ENCODE measurements at places on chromosomes 2 and 18.

- no peak for DNase-seq
Measured at GRCh38 chr2:197137231-197137630, 173.3 kb downstream of the ANKRD44 start.

GRCh38 chr2:17813010-17813741 lies 3.1 kb upstream of the MSGN1 start:
- DNase-seq = no peak

DNA sequence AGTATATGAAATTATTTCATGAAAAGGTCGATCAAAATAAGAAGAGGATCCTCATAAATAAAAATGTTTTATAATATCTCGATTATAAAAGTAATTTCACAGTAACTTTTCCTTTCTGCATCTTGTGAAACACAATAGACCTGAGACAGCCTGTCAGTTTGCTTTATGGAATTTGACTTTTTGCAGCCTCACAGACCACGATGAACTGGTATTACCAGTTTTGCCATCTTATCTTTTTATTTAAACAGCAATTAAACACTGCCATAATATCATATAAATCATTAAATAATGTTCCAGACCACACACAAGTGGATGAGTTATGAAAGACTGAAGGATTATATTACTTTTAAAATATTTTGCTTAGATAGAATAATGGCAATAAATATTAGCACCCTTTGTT lies 10.7 kb upstream of the GALNT3 start:
- no peak for DNase-seq

DNA sequence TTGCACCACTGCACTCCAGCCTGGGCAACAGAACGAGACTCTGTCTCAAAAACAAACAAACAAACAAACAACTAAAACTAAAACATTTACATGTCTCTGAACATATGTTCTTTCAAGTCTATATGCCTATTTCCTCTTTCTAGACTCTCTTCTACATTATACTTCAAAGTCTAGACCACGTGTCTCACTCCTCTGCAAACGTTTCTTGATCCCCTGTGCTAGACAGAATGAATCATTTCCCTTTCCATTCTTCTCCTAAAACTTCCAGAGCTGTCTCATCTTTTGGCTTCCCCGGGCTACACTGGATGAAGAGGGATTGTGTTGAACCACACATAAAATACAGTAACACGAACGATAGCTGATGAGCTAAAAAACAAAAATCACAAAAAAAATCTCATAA lies 67.1 kb downstream of the BAZ2B start:
- no peak for DNase-seq

- DNase-seq = no peak
Measured at GRCh38 chr2:9230051-9230802, 23.6 kb downstream of the ASAP2 start.

DNA sequence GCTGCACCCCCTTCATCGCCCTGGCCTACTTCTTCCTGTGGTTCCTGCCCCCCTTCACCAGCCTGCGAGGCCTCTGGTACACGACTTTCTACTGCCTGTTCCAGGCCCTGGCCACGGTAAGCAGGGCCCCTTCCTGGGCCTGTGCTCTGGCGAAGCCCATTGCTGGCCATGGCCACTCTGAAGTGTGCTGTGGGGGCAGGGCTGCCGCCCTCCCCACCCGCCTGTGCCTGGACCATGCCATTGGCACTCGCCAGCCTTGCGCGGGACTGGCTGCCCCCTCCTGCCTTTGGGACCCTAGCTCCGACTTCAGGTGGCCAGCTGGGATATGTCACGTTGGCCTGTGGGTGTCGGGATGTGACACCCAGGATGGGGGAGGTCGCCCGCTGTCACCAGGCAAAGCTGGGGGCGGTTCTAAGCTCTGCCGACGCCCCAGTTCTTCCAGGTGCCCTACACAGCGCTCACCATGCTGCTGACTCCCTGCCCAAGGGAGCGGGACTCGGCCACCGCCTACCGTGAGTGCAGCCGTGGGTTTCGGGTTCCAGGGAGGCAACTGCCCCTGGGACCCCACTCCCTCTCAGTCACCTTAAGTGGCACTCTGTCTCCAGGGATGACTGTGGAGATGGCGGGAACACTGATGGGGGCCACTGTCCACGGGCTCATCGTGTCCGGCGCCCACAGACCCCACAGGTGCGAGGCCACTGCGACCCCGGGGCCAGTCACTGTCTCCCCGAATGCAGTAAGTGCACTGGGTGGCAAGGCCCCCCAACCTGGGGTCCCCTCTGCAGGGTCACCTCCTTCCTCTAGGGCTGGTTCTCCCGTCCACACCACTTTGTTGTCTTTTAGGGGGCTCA lies 7.2 kb downstream of the MFSD2B start:
- DNase-seq = no peak

- no peak for DNase-seq
Measured at GRCh38 chr18:678482-679182, 21.2 kb downstream of the TYMS start.

DNA sequence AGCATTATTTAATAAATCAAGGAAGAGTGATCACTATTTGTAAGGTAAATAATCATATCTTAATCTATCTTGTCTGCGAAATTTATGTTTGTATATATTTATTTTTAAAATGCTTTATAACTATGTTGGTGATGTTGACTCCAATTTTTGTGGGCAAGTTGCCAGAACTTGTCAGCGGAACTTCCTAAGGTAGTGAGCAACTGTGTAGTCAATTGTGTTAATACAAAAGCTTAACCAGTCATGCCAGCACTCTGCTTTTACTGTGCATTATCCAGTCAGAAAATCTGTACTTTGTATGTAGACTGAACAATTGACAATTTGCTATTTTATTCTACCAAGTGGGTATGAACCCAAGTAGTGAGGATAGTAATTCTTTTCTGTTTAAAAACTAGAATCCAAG lies 61.9 kb upstream of the RND3 start:
- no peak for DNase-seq

GRCh38 chr18:48460929-48461583 lies 51.9 kb upstream of the ZBTB7C start:
- no peak for DNase-seq

- DNase-seq = no peak
Measured at GRCh38 chr2:176284461-176285049, 15.3 kb downstream of the MTX2 start.

- DNase-seq = no peak
Measured at GRCh38 chr2:85878719-85879370, 9.9 kb downstream of the ST3GAL5 start.

DNA sequence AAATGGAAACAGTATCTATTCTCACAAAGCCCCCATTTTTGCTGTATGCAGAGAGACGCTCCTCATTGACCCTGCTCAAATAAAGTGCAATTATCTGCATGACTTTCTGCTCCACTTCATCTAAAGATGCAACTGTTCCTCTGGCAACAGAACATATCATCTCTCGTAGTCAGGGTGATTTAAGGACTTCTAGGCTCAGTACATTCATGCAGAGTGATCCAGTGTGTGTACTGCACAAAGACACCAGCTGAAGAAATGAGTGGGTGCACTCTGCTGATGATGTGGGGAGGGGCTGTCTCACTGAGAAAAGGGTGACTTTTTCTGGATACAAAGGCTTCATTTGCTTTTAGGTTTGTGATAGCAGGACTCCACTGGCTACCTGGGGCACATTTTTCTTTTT lies 355.2 kb downstream of the GALNT13 start:
- DNase-seq = no peak

DNA sequence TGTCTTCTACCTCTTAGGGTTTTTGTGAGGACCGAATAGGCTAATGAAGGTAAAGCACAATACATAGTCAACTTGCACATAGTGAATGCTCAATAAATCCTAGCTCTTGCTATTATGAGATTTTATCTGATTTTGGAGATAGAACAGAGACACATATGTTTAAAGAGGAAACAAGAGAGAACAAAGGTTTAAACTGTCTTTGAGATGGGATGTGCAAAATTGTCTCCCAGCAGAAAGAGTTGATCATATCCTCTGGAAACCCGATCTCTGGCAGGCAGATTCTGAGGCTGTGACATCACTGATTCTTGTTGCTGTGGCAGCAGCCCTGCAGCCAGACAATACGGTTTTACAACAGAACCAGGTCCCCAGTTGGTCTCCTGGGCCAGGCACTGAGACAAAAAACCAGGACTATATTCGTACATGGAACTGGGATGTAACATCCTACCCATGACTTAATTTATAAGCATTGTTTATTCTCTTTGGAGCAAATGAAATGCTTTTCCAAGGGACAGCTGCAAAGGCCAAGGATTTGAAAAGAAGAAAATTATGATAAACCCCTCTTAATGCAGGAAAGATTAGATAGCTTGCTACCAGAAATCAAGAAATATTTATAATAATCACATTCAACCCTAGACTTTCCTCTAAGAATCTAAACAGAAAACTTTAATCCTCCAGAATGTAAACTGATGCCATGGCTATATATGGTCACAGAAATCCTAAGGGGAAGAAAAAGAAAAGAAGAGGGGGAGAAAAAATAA lies 80.2 kb downstream of the SLC8A1 start:
- no peak for DNase-seq

- no peak for DNase-seq
Measured at GRCh38 chr2:160575368-160575767, 81.8 kb upstream of the RBMS1 start.
